ENCODE measurements at places on chromosomes 4 and X. TPM values are rescaled to one million over a fixed set of nuclear protein-coding genes. Genes with fewer than 3 reads are reported as not detected.
A peak's percentile ranks its signal among the peaks of the same experiment; 100 is the strongest.

DNA sequence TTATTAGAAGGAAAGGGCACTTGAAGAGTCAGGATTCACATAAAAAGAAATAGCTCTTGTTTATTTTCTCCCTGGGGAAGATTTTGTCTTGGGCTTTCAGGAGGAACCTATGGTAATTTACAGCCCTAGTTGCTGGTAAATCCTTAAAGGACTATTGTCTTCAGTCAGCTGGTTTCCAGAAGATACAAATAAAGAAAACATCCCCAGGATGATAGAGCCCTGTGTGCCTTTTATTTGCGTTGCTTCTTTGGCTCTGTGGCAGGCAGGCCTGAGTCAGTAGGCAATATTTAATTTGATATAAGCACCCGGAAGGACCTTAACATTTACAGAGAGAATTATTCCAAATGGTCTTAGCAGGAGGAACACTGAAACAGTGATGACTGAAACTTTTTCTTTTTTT is 131.0 kb upstream of the SLC34A2 start:
- no peak for DNase-seq

DNA sequence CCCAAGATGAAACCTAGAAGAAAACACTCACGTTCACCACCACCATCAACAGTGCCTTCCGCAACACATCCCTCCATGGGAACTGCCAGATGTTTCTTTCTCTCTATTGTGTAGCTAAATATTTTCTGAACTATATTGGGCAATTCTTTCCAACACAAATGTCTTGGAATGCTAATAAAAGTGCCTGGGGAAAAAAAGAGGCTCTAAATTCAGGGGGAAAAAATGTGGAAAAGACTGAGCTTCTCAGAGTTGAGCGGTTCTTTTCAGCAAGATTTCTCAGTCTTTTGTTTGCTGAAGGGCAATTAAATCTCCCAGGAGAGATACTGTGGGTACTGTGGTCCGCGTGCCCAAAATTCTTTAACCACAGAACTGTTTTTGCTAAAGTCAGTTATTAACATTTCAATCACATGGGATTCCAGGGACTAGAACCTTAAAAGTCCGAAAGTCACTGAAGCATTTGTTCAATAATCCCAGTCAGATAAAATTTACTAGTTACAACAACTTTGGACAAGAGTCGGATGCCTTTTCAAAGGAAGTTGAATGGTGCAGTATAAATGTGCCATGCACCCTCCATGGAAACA is 51.9 kb upstream of the DHRSX start:
- DNase-seq = no peak

- no peak for DNase-seq
Observed at GRCh38 chrX:82092307-82092706, 890.4 kb downstream of the SH3BGRL start.

DNA sequence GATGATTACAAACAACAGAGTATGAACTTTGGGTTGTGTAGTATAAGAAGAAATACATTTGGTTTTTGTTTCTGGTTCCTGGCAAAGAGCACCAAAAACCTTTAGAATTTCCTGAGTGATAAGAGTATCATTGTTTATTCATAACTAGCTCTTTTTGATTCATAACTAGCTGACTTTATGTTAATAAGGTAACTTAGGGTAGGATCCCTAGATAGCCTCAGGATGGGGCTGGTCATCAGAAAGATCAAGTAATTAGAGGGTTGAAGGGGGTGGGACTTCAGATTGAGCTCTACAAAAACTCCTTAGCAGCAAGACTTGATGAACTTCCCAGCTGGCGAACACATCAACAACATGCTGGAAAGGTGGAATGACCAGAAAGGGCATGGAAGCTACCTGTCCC is 166.5 kb downstream of the SCFD2 start:
- DNase-seq = no peak

DNA sequence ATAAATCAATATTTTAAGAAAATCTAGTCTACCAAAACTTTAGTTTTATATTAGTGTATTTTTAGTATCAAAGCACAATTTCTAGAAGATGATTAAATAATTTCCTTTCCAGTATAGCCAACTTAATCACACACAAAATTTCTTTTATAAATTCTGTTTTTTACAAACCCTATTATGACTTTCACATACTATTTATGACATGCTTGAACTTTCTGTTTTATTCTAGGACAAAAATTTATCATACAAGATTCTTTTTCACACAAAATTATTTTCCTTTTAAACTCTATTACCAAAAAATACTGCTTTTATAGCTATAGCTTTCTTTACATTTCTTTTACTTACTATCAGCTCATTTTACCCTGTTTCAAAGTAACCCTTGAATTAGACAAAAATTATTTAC is 149.5 kb downstream of the OR13H1 start:
- DNase-seq = no peak

Gene CLTRN
- not detected for total RNA-seq

Gene PLAC8
- 314 TPM for total RNA-seq

DNA sequence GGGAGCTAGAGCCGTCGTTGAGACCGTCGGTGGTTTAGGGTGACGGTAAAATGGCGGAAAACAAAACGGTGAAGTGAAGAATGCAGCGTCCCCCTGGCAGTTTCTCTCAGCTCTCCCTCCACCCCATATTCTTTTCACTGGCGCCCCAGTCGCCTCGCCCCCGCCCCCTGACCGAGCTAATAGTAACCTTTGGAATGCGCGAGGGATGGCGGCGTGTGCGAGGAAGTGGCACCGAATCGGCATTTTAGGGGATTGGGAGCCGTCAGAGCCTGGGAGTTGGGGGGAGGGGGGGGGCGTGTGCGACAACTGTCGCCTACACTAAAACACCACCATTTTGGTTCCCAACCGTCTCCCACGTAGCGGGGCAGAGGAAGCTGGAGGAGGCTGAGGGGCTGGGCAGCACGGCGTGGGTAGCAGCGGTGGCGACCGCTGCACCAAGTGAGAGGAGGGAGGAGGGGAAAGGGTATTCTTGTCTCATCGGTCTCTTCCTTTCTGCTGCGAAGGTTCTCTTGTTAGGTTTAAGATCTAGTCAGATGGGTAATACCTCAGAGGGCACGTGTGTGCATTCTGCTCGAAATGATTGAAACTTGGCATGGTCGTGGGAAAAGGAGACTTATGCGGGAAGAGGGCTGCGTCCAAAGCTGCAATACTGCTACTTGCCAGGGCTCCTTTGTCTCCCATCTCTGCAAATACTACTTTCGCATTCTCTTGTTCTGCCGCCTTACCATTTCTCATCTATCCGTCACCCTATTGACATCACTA is 840 bp downstream of the ZNF711 start:
- peak; percentile 25 for DNase-seq

DNA sequence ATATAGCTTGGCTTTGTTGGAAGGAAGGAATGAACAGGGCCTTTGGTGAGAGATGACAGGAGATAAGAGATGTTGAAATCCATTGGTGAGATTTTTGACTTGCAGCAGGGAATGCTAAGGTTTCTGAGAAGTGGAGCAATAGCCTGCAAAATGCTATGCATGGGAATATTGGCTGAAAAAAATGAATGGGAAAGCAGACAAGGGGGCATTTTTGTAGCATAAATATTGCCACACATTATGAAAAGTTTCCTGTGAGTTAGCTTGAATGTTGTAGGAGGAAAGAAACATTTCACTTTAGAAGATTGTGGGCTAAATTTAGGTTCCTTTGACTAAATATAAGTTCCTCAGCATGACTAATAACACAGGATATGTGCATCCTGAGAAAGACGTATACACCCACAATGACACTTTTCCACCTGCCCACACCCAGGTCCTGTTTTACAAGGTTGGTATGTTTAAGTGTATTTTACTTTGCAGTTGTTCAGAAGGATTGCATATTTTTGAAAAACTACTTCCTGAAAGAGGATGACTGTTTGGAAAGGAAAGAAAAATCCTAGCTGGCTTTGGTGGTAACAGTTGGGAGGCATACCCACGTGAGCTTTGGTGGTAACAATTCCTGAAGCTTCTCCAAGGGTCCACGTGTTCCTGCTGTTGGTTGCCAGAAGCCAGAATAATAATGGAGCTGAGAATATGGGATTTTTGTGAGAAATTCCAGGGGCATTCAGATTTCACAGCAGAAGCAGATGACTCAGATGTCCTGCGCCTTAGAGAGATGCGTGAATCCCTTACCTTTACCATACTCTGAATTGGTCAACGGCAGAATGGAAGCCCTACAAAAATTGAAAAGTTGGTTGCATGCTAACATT is 28.5 kb downstream of the PHEX start:
- DNase-seq = no peak

DNA sequence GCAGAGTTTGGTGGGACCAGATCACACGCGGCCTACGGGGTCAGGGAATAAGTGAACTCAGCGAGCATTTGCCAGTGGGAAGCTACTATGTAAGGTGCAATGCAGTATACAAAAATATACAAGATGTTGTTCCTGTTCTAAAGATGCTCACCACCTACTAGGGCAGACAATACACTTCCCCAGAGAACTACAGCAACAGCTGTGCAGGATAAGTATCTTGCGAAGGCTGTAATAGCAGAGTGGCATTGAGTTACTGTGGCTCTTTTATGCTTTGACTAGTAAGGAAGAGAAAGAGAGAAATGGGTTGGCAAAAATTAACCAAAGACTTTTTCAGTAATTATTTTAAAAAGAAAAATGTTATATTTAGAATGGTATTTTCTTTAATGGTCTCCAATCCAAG is 61.2 kb downstream of the CDS1 start:
- no peak for DNase-seq

GRCh38 chr4:56643596-56643995 is 37.5 kb downstream of the HOPX start:
- DNase-seq = no peak

- DNase-seq = no peak
Observed at GRCh38 chr4:38514465-38515146, 149.4 kb upstream of the KLF3 start.

Gene TRMT2B
- total RNA-seq = 33.0 TPM

- DNase-seq = no peak
Observed at GRCh38 chr4:2954358-2955185, 8.6 kb downstream of the NOP14 start.

GRCh38 chrX:11944501-11944900 is 186.5 kb downstream of the MSL3 start:
- DNase-seq = no peak

- DNase-seq = no peak
Observed at GRCh38 chrX:137234651-137235402, 201.0 kb upstream of the GPR101 start.

Gene DNAAF6
- total RNA-seq = not detected

DNA sequence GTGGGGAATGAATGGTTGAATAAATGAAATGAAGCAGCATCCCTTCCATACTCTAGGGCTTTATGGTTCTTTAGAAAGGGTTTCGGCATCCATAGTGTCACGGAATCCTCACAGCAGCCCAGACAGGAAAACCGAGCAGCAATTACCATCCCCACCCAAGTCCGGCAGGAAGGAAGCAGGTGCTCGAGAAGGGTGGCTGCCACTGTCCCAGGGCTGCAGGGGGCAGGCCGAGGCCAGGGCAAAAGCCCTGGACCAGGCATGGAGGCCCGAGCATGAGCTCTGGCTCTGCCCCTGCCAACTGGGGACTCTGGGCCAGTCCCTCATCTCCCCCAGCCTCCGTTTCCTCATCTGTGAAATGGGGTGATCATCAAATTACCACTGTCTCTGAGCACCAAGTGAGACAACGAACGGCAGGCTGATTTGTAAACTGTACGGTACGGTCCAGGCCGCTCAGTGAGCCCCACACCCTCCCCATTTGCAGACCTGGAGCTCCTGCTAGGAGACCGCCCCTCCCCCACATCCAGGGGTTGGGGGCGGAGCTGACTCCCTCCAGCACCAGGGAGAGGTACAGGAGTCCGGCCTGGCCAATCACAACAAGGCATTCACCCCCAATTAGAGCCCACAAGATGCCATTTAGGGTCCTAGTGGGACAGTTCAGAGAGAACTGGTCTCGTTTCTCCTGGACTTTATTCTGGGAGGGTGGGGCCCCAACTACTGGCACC is 100.4 kb downstream of the WFS1 start:
- DNase-seq = no peak

- DNase-seq = no peak
Observed at GRCh38 chr4:110510277-110510676, 34.3 kb downstream of the ENPEP start.

GRCh38 chr4:7831330-7831729 is 108.3 kb downstream of the AFAP1 start:
- no peak for DNase-seq

DNA sequence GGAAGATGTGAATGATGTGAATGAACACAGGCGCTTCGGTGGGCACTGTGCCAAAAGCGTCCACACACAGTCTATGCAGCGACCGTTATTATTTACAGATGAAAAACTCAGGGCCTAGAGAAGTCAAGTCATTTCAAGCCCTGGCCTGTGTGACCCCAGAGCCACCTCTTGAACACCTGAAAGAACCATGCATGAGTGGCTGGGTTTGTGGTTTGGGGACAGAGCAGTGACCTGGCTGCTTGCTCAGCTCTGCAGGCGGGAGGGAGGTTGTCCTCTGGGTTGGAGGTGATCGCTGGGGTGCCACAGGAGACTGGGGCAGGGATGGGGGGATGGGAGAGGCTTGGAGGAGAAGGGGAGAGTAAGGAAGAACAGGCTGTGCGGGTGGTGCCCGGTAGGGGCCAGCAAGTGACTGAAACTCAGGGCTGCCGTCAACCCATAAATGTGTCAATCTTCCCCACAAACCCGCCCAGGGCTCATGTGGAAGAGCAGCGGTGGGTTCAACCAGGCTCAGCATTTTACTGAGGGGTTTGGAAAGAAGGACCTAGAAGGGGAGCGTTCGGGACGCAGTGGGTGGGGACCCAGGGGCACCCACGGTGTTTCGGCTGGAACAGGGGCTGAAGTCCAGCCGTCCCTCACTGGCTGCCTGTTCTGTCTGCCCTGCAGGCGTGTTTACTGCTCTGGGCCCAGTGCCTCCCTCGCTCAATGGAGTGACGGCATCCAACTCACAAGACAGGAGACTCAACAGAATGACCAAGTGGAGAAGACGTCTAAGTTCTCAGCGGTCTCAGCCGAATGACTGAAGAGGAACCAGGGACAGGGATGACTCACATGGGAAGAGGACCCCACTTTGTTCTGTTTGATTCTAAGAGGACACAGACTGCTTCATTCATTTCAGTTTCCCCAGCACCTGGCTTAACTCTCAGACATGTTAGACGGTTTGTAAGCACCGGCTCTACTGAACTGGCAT is 167.8 kb downstream of the AFAP1 start:
- no peak for DNase-seq

Gene CLGN
- not detected for total RNA-seq

Gene CT45A8
- not detected for total RNA-seq

GRCh38 chr4:98630737-98631454 is 27.5 kb downstream of the TSPAN5 start:
- no peak for DNase-seq

Gene CENPVL1
- total RNA-seq = not detected

DNA sequence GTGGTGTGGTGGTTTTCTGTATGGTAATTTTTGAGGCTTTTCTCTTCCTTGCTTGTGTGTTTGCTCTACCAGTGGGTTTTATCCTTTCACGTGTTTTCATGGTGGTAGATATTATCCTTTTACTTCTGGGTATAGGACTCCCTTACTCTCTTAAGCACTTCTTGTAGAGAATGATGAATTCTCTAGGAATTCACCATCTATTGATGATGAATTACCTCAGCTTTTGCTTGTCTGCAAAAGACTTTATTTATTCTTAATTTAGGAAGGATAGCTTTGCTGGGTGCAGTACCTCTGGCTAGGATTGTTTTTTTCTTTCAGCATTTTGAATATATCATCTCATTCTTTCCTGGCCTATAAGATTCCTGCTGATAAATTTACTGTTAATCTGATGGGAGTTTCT is 415.3 kb downstream of the PDGFC start:
- DNase-seq = no peak

- DNase-seq = no peak
Observed at GRCh38 chr4:14215116-14215770, 587.7 kb upstream of the BOD1L1 start.

Gene TMPRSS11F
- total RNA-seq = not detected
